Activated T-helper 1 cell treated with anti-CD3 and anti-CD28 coated beads, Interleukin-12 subunit alpha, Interleukin-12 subunit beta, Interleukin-2, Interleukin-4 antibody, amounts not matched to agents 30 ng/mL and 10 ng/mL and 1 ng/mL, durations not matched to agents 14 hours and 24 hours and 36 hours (primary cell): ENCODE measurements at places on chromosomes 7 and 10.

GRCh38 chr10:57367412-57367811 lies 900.3 kb downstream of the IPMK start:
- no peak overlapping the region for H3K27ac ChIP-seq
- H3K27me3 ChIP-seq: no peaks in the 10 kb centered on the region
- no peaks in the 10 kb centered on the region for H3K4me1 ChIP-seq
- H3K36me3 ChIP-seq: no peaks in the 10 kb centered on the region
- H3K4me3 ChIP-seq: no peak overlapping the region

- H3K36me3 ChIP-seq: no peaks in the 10 kb centered on the region
- no peak overlapping the region for H3K27ac ChIP-seq
- H3K4me1 ChIP-seq: no peaks in the 10 kb centered on the region
Observed at GRCh38 chr7:112018305-112019030, 187.7 kb downstream of the DOCK4 start.

DNA sequence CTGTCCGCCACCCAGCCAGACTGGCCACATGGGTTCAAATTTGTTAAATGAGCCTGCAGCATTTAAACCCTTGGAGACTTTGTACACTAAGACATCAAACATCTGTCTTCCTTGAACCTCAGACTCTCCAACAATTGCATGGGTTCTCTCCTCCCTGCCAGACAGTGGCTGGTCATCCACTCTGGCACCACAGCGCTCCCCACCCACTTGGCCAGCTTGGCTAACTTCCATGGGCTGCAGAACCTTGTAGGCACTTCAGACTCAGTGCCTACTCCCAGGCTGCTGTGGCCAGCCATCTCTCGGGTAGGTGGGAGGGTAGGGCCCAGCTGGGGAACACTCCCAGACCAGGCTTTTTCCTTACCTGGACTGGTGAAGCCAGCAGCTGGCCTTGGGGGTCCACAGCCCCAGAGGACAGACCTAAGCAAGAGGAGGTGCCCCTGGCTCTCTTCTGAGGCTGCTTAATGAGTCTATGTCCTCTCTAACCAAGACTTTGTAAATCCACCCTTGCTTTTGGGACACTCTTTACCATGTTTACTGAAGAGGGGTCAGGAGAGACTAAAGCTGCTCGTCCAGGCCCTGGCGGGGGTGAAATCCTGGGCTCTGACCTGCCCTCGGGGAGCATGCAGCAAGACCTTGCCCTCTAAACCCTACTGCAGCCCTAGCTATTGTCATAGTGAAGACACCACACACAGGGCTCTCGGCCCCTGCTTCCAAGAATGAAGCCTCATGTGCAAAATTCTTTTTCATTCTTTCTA lies 82.7 kb downstream of the ARHGAP22 start:
- H3K4me3 ChIP-seq: no peak overlapping the region
- no peaks in the 10 kb centered on the region for H3K36me3 ChIP-seq
- no peak for DNase-seq
- H3K27me3 ChIP-seq: peaks cover 39% of the 10 kb centered on the region
- H3K27ac ChIP-seq: no peak overlapping the region

DNA sequence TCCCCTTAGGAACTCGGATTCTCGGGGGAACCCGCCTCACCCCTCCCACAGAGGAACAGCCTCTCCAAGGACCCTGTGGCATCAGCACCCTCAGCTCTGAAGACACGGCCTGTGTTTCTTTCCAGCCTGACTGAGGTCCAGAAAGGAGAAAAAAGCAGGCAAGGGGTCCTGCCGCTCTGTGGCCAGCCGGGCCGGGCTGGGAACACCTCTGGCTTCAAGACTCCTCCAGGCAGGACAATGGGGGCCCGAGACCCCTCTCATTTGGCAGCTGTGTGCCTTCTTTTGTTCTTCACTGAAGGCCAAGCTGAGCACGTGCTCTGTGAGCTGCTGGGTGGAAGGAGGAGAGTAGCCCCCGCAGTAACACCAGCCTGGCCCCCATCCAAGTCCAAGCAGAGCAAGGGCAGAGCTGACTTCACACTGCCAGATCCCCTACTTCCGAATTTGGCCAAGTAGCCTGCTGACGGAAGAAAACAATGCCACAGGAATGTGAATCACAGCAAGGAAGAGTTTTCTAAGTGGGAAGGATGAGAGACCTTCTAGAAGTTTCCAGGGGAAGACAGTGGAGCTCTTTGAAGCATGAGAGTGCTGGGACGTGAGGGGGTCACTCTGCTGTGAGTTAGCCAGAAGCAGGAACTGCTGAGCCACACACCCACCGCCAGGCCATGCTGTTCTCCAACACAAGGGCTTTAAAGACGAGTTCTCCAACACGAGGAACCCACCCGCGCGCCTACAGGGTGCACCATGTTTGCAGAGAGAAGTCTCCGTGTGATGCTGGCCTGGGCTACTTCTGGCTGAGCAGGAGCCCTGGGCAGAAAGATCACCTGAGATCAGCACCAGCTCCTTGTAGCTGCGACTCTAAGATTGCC lies 3.1 kb downstream of the CNPY1 start:
- no peak for DNase-seq
- no peaks in the 10 kb centered on the region for H3K36me3 ChIP-seq
- no peak overlapping the region for H3K27ac ChIP-seq
- no peak overlapping the region for H3K4me3 ChIP-seq

DNA sequence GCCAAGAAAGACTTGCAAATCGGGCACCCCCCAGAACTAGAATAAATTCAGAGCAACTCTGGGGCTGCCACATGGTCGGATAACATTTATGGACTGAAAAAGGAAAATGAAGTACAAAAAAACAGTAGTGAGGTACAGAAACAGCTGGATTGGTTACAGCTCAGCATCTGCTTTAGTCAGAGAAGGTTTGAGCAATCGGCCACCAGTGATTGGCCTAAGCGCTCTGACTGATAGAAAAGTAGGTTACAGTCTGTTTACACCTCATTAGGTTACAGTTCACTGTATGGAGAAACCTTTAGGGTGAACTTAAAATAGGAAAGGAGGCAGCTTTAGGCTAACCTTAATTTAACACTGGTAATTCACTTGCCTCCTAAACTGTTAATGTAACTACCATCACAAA lies 102.0 kb upstream of the DKK1 start:
- H3K36me3 ChIP-seq: no peaks in the 10 kb centered on the region
- no peaks in the 10 kb centered on the region for H3K27me3 ChIP-seq
- no peak for DNase-seq
- H3K27ac ChIP-seq: no peak overlapping the region

GRCh38 chr10:133405272-133405671 lies 11.3 kb downstream of the MTG1 start:
- no peak overlapping the region for H3K4me3 ChIP-seq
- no peaks in the 10 kb centered on the region for H3K27me3 ChIP-seq
- peaks cover 71% of the 10 kb centered on the region for H3K36me3 ChIP-seq
- DNase-seq: no peak

DNA sequence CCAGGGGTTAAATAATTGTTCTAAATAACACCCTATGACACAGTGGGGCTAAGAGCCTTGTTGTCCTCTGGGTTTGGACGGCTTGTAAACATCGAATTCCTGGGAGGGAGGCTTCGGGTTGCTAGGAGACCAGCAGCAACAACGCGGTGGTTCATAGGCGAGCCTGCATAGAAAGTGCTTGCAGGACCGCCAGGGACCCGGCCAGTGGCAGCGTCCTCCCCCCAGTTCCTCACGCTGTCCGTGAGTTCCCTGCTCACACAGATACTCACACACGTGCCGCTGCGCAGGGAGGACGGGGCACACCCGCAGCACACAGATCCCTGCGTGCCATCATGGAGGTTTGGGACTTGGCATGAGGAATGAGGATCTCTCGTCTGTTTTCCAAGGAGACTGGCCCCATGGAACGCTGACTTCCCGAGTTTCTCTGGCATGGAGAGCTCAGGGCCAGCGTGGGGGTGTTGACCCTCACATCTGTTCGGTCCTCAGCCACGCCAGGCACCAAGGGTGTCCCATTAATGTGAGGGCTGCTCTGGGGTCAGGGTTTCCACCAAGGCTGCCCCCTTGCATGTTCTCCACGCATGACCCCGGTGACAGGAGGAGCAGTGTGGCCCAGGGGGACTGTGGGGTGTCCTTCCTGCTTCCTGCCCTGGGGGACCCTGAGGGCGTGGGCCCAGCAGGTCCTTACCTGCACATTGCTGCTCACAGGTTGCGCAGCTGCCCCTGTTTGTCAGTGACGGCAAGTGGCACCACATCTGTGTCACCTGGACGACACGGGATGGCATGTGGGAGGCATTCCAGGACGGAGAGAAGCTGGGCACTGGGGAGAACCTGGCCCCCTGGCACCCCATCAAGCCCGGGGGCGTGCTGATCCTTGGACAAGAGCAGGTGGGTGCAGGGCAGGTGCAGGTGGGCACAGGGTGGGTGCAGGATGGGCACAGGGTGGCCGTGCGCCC lies 9.7 kb downstream of the NPTX2 start:
- H3K27ac ChIP-seq: no peak overlapping the region
- H3K4me1 ChIP-seq: no peaks in the 10 kb centered on the region

- no peak for DNase-seq
- peak overlapping the region; percentile 97 for H3K27ac ChIP-seq
- H3K4me1 ChIP-seq: peaks cover 28% of the 10 kb centered on the region
- peak overlapping the region; percentile 99 for H3K4me3 ChIP-seq
- peaks cover 14% of the 10 kb centered on the region for H3K36me3 ChIP-seq
- peaks cover 2% of the 10 kb centered on the region for H3K27me3 ChIP-seq
Observed at GRCh38 chr10:60777696-60778213, 523 bp upstream of the CDK1 start.

DNA sequence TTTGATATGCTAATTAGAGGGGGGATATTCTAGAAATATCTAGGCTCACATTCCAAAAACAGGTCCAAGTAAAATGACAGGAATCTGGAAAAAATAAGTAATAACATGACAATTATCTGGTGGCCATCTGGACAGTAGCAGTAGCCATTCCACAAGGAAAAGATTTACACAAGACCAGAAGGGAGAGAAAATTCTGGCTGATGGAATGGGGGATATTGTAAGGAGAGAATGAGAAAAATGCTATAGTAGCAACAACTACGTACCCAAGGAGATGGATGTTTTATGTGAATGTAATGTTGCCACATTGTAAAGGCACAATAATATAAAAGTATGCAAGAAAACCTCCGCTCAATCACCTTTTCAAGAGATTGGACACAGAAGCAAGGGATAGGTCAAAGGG lies 5.4 kb downstream of the MYOF start:
- no peaks in the 10 kb centered on the region for H3K36me3 ChIP-seq
- peaks cover 11% of the 10 kb centered on the region for H3K4me1 ChIP-seq
- H3K27me3 ChIP-seq: no peaks in the 10 kb centered on the region

DNA sequence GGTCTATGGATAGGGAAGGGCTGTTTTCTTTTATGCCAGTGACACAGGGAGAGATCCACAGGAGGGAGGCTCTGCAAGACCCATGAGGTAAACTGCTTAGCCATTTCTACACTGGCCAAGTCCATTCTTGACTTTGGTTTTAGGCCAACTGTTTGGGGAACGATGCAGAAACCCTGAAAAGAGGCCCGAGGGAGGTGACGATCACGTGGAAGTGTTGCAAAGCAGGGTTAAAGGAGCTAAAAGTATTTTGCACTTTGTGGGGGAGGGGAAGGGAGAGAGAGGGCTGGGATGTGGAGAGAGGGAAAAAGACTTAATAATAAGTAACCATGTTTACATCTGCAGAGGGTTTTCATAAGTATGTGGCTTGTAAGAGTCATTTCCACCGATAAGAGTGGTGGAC lies 239.7 kb downstream of the EMX2 start:
- DNase-seq: no peak
- H3K4me1 ChIP-seq: no peaks in the 10 kb centered on the region
- H3K27me3 ChIP-seq: peaks cover 6% of the 10 kb centered on the region
- H3K27ac ChIP-seq: no peak overlapping the region
- no peaks in the 10 kb centered on the region for H3K36me3 ChIP-seq

DNA sequence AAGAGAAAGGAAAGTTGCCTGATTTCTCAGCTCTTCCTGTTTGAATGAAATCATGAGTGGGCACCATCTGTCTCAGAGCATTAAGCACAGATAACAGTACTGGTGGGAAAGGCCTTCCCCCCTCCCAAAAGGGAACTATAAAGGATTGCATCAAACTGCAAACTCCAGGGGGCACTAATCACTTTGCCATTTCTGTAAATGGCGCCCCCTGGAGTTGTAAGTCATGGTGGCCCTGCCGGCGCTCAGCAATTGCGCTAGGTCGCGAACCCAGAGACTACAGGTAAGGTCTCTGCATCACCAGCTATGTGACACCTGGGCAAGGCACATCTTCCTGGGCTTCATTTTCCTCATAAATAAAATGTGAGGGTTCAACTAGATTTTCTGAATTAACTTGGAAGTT lies 11.1 kb downstream of the LRRC4 start:
- no peak overlapping the region for H3K4me3 ChIP-seq
- no peak overlapping the region for H3K27ac ChIP-seq
- H3K4me1 ChIP-seq: peaks cover 7% of the 10 kb centered on the region
- peaks cover 14% of the 10 kb centered on the region for H3K36me3 ChIP-seq
- DNase-seq: no peak

DNA sequence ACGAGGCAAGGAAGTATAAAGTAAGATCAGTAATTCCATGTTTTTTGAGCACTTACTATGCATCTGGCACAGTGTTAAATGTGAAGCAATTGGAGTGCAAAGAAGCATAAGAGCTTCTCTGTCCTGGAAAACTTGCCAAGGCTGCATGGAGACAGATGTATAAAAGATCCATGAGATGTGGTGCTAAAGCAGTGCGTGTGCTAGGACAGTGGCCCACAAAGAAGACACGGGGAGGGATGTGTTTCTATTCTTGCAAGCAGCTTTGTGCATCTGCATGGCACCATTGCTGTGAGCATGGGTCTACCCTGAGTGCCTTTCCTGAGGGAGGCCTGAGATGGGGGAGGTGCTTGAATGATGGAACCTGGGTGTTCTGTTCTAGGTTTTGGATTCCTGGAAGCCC lies 5.1 kb upstream of the CDHR3 start:
- H3K27me3 ChIP-seq: peaks cover 9% of the 10 kb centered on the region
- no peak for DNase-seq
- no peak overlapping the region for H3K4me3 ChIP-seq
- no peaks in the 10 kb centered on the region for H3K4me1 ChIP-seq
- H3K27ac ChIP-seq: no peak overlapping the region

GRCh38 chr10:114626841-114627240 lies 31.2 kb downstream of the ABLIM1 start:
- no peak overlapping the region for H3K27ac ChIP-seq
- peaks cover 35% of the 10 kb centered on the region for H3K27me3 ChIP-seq
- no peak overlapping the region for H3K4me3 ChIP-seq
- H3K36me3 ChIP-seq: no peaks in the 10 kb centered on the region

DNA sequence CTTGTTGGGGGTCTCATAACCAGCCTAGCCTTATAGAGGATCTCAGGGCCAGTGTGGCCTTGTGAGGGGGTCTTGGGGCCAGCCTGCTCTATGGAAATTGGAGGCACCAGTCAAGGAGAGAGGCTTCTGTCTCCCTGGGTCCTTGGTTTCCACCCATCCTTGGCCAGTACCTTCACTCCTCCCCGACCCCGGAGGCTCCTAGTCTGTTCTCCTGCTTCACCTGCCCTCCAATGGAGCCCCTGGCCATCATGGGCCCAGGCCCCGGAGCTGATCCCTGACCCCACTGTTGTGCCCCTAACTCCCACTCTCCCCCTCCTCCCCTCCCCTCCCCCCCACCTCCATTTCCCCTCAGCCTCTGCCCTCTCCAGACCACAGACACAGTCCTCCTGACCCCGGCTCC lies 29.7 kb downstream of the RASGEF1A start:
- DNase-seq: no peak
- H3K36me3 ChIP-seq: no peaks in the 10 kb centered on the region
- H3K27me3 ChIP-seq: peaks cover 17% of the 10 kb centered on the region
- no peak overlapping the region for H3K4me3 ChIP-seq
- H3K27ac ChIP-seq: no peak overlapping the region
- no peaks in the 10 kb centered on the region for H3K4me1 ChIP-seq
